ENCODE measurements at places on chromosomes 12 and 14.
A peak's percentile ranks its signal among the peaks of the same experiment; 100 is the strongest.

GRCh38 chr14:99910337-99911309 lies 117.4 kb downstream of the EML1 start:
- DNase-seq, result no peak

DNA sequence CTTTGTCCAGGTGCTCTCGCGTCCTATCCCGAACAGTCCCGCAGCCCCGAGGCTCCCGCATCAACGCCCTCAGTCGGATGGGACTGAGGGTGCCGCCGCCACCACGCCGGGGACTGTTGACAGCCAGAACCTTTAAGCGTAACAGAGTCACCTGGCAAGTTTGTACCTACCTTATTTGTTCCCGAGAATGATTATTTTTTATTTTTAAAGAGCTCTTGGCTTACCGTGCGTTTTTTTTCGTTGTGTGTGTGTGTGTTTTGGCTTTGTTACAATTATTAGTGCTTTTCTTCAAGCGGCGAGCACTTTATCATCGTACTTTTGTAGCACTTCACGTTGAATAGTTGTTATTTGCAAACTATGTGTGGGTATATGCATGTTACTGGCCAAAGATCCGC lies 463 bp downstream of the COA8 start:
- no peak for DNase-seq

- DNase-seq, result peak; percentile 5
These were observed 14.1 kb upstream of the AMN1 start for GRCh38 chr12:31742891-31743290.

- no peak for DNase-seq
These were observed 12.1 kb downstream of the NCKAP1L start for GRCh38 chr12:54509617-54510016.
